ENCODE measurements at places on chromosomes 13 and 19. TPM values are rescaled to one million over a fixed set of nuclear protein-coding genes. Genes with fewer than 3 reads are reported as not detected.

The METTL21C gene
- total RNA-seq: not detected

The LILRA5 gene
- not detected for total RNA-seq

The HIF3A gene
- total RNA-seq: 0.12 TPM

The TNNI3 gene
- not detected for total RNA-seq

The ELAVL3 gene
- total RNA-seq: 0.73 TPM

The CD33 gene
- not detected for total RNA-seq

The KLF1 gene
- not detected for total RNA-seq

The SULT2A1 gene
- not detected for total RNA-seq

The RYR1 gene
- under 0.01 TPM for total RNA-seq

The PRR12 gene
- 3.9 TPM for total RNA-seq

The ITM2B gene
- total RNA-seq: 87.1 TPM

The FAM124A gene
- 0.97 TPM for total RNA-seq

The KASH5 gene
- total RNA-seq: not detected

The DHRS12 gene
- 6.1 TPM for total RNA-seq
